ENCODE measurements at places on chromosomes 4 and X.

DNA sequence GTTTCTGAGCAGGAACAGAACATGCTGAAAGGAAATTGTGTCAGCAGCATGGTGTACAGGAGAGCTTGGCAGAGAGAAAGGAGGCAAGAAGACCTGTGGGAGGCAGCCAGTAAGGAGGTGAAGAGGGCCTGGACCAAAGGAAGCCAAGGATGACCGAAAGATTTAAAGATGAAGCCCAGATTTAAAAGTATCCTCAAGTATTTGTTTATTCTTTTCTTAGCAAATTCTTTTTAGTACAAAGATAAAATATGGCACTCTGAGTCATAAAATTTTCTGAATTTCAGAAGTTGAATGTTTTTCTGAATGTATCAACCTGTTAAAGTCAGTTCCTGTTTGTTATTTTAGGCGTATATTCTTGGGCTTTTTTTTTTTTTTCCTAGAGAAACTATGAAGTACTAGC is 3.5 kb downstream of the PKD2 start:
- no peak for DNase-seq

DNA sequence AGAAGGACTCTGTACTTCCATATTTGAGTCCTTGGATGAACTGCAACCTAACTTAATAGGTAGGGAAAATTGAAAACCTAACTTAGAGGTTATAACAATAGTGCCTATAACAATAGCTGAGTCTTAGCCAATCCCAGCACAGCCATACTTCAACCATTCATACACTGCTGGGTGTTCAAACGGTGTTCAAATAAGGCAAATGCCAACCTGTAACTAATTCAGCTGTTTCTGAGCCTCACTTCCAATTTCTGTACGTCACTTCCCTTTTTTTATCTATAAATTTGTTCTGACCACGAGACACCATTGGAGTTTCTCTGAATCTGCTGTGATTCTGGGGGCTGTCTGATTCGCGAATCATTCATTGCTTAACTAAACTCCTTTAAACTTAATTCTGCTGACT is 9.6 kb upstream of the GRSF1 start:
- no peak for DNase-seq

DNA sequence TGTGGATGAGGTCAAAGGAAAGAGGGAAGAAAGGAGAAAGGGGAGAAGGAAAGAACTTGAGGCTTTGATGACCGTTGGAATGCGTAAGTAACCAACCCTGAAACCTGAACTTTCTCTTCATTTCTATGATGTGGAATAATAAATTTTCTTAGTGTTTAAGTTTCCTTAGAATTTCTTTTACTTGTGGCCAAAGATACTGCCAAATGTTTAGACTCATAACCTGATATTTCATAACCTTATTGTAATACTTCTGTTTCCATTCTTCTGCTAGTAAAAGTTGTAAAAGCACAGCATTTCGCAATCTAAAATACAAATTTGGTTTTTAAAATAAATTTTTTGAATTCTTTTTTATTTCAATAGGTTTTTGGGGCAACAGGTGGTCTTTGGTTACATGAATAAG is 258.5 kb upstream of the GIMD1 start:
- DNase-seq, result no peak

GRCh38 chr4:83112231-83112630 is 2.3 kb downstream of the PLAC8 start:
- DNase-seq, result no peak

DNA sequence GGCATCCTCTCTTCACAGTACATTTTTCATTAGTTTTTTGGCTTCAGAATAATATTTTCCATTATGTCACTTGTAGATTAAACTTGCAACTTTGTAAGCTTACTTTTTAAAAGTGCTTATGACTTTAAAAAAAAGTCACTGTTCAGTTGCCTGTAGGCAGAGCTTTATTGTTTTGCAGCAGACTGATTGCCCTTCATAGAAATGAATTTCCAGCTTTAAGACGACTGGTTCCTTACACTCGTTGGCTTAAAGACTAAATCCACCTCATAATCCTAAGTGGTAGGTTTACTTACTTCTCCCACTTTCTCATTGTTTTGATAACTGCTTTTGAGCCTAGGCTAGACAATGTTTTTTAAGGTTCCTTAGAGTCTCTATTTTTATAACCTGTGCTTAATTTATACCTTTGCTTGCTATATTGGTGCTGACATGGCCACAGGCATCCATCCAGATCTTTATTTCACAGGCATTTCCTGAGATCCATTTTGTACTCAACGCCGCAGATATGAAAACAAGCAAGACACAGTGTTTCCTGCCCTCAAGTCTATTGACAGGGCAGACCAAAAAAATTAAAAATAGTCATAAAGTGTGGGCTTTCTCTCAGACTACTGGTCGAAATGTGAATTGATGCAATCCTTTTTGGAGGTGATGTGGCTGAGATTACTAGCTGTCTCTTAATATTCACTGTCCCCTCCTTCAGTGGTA is 12.6 kb upstream of the IL13RA2 start:
- no peak for DNase-seq

- no peak for DNase-seq
Measured at GRCh38 chr4:40289366-40290188, 45.6 kb upstream of the CHRNA9 start.

DNA sequence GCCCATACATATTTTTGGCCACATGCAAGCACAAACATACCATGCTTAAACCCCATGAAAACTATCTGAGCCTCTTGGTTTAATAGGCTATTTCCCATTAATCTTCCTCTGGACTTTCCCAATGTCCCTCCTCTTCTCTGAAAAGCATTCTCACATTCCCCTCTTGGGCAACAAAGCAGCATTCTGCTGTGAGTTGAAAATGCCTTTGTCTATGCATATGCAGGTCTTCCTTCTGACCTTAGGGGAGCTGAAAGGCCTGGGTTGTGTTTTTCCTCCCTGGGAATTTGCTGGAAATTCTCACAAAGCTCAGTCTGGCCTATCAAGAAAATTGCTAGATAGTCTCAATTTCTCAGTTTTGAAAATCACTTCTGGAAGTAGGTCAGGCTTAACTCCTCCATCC is 4.2 kb downstream of the VSIG4 start:
- DNase-seq, result no peak

Data from stimulated activated CD8-positive, alpha-beta memory T cell treated with anti-CD3 and anti-CD28 coated beads, Interleukin-4, amount 100 ng/mL, for 1 hour (primary cell).